Activated CD8-positive, alpha-beta T cell treated with anti-CD3 and anti-CD28 coated beads, Interleukin-2, amount 10 ng/mL, durations not matched to agents 7 days and 5 days (primary cell): ENCODE measurements at places on chromosomes 6 and 20. TPM values are rescaled to one million over a fixed set of nuclear protein-coding genes. Genes with fewer than 3 reads are reported as not detected.

Gene THBD
- not detected for total RNA-seq

Gene RAET1L
- total RNA-seq, result not detected

Gene CABLES2
- 17.0 TPM for total RNA-seq

GRCh38 chr6:64250126-64250525 is 614.5 kb downstream of the PHF3 start:
- no peak for DNase-seq
- H3K27me3 ChIP-seq, result no peaks in the 10 kb centered on the region
- H3K27ac ChIP-seq, result no peak overlapping the region

- H3K4me1 ChIP-seq, result no peaks in the 10 kb centered on the region
- DNase-seq, result no peak
- no peak overlapping the region for H3K27ac ChIP-seq
- no peaks in the 10 kb centered on the region for H3K27me3 ChIP-seq
- H3K36me3 ChIP-seq, result no peaks in the 10 kb centered on the region
These were observed 371.9 kb upstream of the CHD6 start for GRCh38 chr20:41989935-41990635.

- H3K27ac ChIP-seq, result no peak overlapping the region
- no peaks in the 10 kb centered on the region for H3K36me3 ChIP-seq
- H3K4me3 ChIP-seq, result no peak overlapping the region
- no peak for DNase-seq
- peaks cover 44% of the 10 kb centered on the region for H3K27me3 ChIP-seq
These were observed 16.9 kb upstream of the ELMO2 start for GRCh38 chr20:46423342-46423741.

DNA sequence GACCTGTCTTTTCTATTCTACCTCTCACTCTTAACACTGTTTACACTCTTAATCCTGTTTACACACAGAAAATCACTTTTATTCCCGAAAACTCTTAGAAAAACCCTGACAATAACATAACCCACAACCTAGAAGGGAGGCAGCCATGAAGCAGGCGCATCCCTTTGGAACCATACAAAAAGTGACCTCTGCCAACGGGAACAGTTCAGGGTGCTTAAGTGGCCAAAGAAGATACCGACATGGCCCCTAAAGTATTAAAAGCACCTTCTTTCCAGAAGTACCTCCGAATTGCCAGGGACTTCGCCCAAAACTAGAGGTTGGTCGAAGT is 490 bp downstream of the MMUT start:
- H3K4me1 ChIP-seq, result peaks cover 39% of the 10 kb centered on the region
- H3K27ac ChIP-seq, result peak overlapping the region; percentile 97
- peak overlapping the region; percentile 99 for H3K4me3 ChIP-seq
- peaks cover 23% of the 10 kb centered on the region for H3K36me3 ChIP-seq
- no peaks in the 10 kb centered on the region for H3K27me3 ChIP-seq

GRCh38 chr6:21666201-21666691 is 72.7 kb downstream of the SOX4 start:
- H3K4me1 ChIP-seq, result peaks cover 22% of the 10 kb centered on the region
- peak overlapping the region; percentile 25 for H3K4me3 ChIP-seq
- H3K36me3 ChIP-seq, result no peaks in the 10 kb centered on the region
- H3K27me3 ChIP-seq, result peaks cover 61% of the 10 kb centered on the region
- no peak overlapping the region for H3K27ac ChIP-seq
- no peak for DNase-seq

DNA sequence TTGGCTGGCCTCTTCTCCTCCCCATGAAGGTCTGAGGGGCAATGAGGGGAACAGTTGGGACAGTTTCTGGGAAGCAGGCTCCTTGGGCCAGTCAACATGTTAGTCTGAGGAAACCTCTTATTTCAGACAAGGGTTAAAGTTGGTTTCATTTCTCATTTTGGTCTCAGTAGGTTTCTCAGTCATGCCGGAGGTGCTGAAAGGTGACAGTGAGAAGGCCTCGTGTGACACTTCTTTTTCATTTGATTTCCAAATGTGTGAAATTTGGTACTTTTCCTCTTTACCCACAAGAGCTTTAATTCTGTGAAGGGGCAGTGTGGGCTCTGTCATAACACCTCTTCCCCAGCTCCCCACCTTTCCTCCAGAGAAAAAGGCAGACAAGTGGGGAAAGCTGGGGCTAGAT is 7.5 kb upstream of the GLP1R start:
- no peak for DNase-seq
- no peak overlapping the region for H3K27ac ChIP-seq
- peaks cover 14% of the 10 kb centered on the region for H3K27me3 ChIP-seq
- H3K4me1 ChIP-seq, result no peaks in the 10 kb centered on the region
- no peak overlapping the region for H3K4me3 ChIP-seq
- H3K36me3 ChIP-seq, result no peaks in the 10 kb centered on the region

GRCh38 chr6:22036275-22036674 is 260.6 kb downstream of the PRL start:
- no peaks in the 10 kb centered on the region for H3K4me1 ChIP-seq
- no peaks in the 10 kb centered on the region for H3K36me3 ChIP-seq
- no peak overlapping the region for H3K4me3 ChIP-seq
- no peak for DNase-seq

GRCh38 chr6:165487950-165488349 is 175.1 kb downstream of the PDE10A start:
- no peak for DNase-seq
- H3K27me3 ChIP-seq, result no peaks in the 10 kb centered on the region
- H3K4me3 ChIP-seq, result no peak overlapping the region
- no peaks in the 10 kb centered on the region for H3K36me3 ChIP-seq
- H3K27ac ChIP-seq, result no peak overlapping the region

DNA sequence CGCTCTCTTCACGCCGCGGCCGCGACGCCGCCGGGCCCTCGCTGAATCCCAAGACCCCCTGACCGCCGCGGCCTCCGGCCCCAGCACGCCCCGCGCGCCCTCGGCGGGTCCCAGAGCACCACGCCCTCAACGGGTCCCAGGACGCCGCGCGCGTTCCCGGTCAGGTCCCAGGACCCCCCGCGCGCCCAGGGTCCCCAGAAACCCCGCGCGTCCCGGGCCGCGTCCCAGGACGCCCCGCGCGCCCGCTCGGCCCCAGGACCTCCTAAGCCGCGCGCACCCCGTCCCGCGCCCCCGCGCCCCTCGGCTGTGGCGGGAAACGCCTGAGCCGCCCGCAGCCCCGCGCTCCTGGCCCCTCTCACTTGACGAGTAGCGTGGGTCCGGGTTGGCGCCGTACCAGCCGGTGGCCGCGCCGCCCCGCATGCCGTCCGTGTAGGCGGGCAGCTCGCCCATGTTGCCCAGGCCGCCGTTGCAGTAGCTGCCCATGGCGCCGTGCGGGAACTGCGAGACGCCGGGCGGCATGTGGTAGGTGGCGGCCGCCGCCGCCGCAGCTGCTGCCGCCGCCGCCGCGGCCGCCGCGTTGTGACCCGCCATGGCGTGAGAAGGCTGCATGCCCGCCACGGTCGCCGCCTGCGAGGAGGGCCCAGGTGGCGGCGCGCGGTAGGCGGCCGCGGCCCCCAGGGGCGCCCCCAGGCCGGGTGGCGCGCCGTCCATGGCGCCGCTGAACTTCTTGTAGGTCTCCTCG is 556 bp downstream of the NKX2-4 start:
- H3K4me1 ChIP-seq, result peaks cover 29% of the 10 kb centered on the region
- no peak overlapping the region for H3K4me3 ChIP-seq
- H3K36me3 ChIP-seq, result peaks cover 6% of the 10 kb centered on the region
- H3K27me3 ChIP-seq, result peaks cover 65% of the 10 kb centered on the region

GRCh38 chr6:50989123-50989522 is 170.5 kb downstream of the TFAP2B start:
- no peak overlapping the region for H3K27ac ChIP-seq
- H3K27me3 ChIP-seq, result no peaks in the 10 kb centered on the region
- no peak for DNase-seq
- H3K4me3 ChIP-seq, result no peak overlapping the region

GRCh38 chr6:89961481-89961880 is 67.2 kb downstream of the GJA10 start:
- no peak overlapping the region for H3K4me3 ChIP-seq
- no peak for DNase-seq
- H3K27ac ChIP-seq, result no peak overlapping the region
- peaks cover 53% of the 10 kb centered on the region for H3K4me1 ChIP-seq
